ENCODE measurements at places on chromosomes 3 and 15.

DNA sequence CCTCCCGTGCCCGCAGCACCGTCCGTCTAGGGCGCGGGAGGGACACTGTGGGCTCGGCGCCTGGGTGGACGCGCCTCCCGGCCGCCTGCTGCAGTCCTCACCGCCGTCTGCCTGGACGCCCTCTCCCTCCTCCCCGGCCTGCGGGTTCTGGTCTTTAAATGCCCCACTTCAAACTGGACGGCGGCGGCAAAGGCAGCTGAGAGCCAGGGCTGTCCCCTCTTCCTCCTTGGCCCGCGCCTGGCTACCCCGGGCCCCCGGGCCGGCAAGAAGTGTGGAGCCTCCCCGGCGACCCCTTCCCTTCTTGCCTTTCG, 426 bp downstream of the CBLB start:
- DNase-seq, result peak; percentile 14

DNA sequence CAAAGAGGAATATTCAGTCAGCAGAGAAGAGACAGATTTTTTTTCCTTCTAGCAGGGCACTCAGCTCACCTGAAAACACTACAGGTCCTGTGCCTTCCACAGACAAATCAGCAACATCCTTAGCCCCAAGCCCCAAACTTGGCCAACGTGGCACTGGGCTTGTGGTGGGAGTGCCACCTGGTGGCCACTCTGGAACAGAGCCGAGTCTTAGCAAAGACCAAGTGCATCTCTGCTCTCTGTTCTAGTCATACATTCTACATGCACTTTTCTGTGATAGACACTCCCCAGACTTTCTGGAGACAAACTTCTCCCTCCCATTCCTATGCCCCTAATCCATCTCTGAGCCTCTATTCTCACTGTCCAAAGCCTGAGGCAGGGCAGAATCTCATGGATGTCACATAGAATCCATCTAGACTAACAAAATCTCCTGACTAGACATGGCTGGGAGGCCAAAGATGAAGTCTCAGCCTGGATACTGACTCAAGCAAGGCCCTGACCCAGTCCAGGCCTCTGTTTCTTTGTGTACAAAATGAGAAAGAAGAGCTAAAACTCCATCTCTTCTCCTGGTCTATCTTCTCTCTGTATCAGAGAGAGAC, 5.1 kb upstream of the SEMA7A start:
- peak; percentile 79 for DNase-seq

- no peak for DNase-seq
Measured at GRCh38 chr3:99503350-99503749, 135.0 kb upstream of the COL8A1 start.

- DNase-seq, result no peak
Measured at GRCh38 chr3:127486321-127486944, 104.1 kb downstream of the TPRA1 start.

Data from activated gamma-delta T cell treated with Interleukin-2 at 50 U/mL for 16 hours (primary cell).